ENCODE measurements at places on chromosomes 4 and X.

DNA sequence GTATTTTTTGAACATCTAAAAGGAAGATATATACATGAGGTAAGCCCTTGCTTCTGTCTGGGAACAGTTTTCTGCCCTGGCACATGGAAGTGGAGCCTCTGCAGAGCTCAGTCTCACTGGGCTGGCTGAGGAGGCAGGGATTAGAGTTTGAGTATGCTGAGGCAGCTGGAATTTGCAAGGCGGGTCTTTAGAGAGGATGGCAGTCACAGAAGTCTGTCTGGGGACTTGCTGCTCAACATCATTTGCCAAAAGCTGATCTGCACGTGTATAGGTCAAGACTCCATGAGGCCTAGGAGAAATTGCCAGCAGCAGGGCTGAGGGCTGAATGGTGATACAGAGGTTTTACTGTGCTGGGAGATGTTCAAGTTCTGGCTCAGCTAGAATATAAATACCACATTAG is 163.6 kb upstream of the ANK2 start:
- no peak for DNase-seq

DNA sequence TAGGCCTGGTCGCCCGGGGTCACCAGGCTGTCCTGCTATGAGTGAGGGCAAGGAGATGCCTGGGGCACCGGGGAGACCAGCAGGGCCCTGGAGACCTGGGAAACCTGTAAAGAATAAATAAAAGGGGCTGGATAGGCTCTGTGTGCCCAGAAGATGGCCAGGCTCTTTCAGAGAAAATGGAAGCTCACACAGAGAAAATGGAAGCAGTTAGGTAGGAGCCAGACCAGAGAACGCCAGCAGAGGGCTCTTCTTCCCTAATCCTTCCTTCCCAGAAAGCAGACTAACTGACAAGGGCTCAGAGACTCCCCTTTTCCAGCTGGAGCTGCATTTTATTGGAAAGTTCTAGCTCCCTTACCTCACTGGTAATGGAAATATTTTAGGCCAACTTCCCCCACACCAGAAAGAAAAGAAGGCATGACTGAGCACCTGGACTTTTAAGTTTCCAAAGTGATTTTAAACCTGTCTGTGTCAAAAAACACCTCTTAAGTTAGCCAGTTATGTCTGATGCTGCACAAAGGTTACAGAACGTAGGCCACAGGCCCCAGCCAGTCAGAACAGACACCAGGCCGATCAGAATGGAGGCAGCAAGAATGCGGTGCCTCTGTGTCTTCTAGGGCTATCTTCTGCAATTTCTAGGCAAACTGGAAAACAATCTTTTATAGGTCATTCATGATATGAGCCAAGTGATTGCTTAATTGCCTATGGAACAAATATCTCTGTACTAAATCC is 74.0 kb downstream of the ATG4A start:
- no peak for DNase-seq

DNA sequence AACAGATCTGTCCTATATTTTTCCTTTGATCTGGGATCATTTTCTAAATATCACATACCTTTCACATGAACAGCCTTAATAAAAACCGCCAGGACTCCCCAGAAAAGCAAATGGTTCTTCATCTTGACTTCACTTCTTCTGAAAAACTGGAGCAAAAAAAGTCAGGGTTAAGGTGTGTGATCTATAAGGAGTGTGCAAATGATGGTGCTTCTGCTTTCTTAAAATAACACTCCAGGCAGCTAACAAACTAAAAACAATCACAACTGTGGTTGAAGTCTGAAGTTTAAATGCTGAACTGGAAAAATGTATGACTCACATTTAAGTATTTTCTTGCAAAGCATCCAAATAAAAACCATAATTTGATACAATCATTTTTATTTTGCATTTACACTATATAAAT is at the start of gene JCHAIN:
TSS of gene JCHAIN (minus strand) at position 140 of the 400 bp plus-strand sequence. CDS start at position 122, 18 bp downstream.
- DNase-seq = no peak

- DNase-seq = no peak
Observed at GRCh38 chrX:47502316-47503125, 19.5 kb upstream of the ZNF41 start.

- no peak for DNase-seq
Observed at GRCh38 chr4:158250321-158250720, 40.0 kb downstream of the TMEM144 start.

- DNase-seq = no peak
Observed at GRCh38 chrX:93454509-93454908, 218.9 kb downstream of the NAP1L3 start.

DNA sequence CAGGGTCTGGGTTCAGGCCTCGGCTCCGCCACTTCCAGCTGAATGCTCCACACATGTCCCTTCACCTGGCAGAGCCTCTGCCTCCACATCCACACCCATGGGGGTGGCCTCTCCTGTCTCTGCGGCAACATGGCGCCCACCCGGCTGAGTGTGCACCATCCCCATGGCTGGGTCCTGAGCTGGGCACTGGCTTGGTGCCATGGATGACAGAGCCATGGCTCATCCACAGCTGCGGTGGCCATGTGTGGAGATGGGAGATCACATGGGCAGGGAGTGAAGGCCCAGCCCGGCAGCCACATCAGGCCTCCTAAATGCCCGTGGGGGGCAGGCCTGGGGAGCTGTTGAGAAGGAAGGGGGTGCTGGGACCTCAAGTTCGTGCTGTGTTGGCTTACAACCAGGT is 213.7 kb downstream of the AFAP1 start:
- DNase-seq = no peak

- no peak for DNase-seq
Observed at GRCh38 chr4:1721666-1722550, 587 bp downstream of the TACC3 start.

- DNase-seq = no peak
Observed at GRCh38 chrX:136453771-136454170, 34.0 kb upstream of the BRS3 start.

- no peak for DNase-seq
Observed at GRCh38 chr4:6692806-6693205, 872 bp upstream of the S100P start.

DNA sequence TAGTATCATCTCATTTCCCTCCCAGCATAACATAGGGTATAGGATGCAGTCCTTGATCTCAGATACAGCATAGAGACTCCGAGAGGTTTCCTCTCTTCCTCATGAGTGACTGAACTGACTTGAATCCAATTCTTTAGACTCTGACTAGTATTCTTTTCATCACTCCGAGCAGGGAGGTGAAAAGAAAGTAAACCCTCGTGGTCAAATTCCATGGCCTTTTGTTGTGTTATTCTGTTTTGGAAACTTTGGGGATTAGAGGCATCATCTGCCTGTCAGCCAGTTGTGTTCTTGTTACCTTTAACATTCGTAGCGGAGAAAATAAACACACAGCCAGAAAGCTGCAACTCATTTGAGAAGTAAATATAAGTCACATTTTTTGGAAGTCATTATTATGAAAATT is 206.6 kb downstream of the ARHGAP10 start:
- DNase-seq = no peak

DNA sequence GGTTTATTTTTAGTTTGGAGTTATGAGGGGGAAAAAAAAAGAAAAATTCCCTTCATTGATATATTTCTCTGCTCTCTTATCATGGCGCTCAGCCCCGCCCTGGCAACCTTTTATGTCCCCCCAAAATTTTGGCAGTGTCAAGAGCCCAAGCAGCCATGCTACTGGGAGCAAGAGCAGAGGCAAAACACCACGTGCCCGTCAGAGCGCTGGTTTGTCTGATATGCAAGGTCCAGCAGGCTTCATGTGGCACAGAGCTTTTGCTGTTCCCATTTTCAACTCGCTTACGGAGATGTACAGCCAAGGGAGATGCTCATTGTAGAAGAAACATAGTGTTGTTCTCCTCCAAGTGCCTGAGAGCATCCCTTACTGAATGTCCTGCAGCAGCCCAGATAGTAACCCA is 27.3 kb downstream of the SLITRK2 start:
- no peak for DNase-seq

DNA sequence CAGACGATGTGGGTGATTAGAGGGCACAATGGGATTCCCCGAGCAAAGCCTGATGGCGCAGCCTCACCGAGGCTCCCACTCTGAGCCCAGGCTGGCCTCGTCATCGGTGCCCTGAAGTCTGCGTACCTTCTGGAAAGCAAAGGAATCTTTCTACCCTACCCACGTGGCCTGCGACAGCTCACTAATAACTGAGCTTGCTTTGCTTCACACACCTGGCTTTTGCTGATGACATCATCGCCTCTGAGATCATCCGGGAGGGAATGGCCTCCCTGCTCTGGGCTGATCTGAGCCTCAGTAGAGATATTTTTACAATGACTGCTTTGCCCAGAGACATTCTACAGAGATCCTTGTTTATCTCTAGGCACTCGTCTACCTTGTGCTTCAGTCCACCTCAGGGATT is 45.4 kb upstream of the PDLIM3 start:
- no peak for DNase-seq

DNA sequence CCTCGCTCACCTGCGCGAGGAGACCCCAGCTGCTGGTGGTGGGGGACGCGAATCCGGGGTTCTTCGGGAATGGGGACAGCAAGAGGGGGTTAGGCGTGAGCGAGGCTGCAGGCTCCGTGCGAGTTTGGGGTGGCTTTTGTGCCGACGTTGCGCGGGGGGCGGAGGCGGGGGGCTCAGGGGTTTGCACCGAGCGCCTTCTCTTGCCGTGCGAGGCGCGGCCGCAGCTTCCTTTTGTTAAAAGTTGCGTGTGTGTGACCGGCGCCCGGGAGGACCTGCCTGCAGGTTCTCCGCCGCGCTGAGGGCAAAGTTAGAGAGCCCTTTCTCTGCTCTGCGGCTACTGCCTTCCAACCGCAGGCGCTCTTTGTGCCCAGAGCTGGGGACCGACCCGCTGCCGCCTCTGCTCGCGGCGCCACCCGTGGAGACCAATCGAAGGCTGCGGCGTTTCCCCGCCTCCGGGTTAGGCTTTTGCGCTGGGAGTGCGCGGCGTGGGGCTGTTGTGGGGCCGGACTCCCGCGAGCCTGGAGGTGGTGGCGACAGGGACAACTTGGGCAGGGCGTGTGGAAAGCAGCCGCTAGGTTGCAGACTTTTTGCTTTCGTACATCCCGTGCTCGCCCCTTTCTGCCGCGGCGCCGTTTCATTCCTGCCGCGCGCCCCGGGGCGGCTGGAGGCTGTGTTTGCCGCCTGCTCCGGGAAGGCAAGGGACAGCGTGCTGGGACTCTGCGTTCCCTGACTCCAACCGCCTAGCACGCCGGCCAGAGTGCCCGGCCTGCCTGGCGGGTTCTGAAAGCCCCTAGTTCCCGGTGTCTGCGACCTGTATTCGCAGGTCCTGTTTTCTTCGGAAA is 716 bp downstream of the KIT start:
- DNase-seq = no peak

DNA sequence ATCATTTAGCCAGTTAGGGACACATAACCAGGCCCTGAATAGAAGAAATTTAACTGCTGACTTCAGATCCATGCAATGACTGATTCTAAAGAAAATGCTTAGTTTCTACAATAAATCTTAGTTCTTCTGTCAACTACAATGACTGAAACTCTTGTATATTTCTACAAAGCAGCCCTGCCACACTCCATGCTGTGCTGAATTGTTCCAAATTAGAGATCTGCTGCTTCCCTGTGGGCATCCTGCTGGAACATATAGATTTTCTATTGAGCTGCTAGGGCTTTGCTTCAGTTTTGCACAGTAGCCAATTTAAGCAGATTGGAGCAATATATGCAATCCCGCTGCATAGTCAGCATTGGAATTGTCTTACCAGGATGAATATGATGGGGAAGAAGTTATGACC is 312.8 kb upstream of the SMIM31 start:
- no peak for DNase-seq

- no peak for DNase-seq
Observed at GRCh38 chrX:30824275-30824674, 64.8 kb downstream of the TAB3 start.

DNA sequence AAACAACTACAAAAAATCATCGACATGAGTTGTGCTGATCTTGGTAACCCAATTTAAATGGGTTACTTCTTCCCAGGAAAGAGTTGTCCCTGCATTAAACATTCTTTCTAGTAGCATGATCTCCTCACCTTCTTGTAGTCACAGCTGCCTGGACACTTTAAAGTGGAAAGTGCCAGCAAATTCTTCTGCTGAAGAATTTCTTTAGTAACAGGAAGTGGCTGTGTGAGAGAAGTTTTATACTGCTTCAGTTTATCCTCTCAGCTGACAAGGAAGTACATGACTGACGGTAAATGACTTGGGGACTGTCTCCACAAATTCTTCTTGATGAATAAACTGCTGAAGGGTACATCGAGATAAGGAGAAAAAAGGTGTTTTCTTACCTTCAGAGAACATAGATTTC is 18.2 kb upstream of the TNIP3 start:
- DNase-seq = no peak

DNA sequence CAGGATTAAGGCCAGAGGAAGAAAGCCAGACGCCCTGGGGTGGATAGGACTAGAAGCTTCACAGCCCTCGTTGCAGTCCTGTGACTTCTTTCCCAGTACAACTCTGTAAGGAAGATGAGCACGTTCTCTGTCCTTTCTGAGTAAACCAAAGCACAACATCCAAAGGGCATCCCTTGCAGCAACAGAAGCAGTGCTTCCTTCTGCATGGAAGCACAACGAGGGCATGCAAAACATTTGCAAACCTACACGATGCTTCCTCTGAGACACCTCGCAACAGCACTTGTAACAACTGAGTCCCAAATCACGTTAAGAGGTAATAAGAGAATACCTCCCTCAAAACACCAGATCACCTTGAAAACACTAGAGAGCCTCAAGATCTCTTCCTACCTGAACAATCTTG is 335.7 kb upstream of the RASGEF1B start:
- no peak for DNase-seq

DNA sequence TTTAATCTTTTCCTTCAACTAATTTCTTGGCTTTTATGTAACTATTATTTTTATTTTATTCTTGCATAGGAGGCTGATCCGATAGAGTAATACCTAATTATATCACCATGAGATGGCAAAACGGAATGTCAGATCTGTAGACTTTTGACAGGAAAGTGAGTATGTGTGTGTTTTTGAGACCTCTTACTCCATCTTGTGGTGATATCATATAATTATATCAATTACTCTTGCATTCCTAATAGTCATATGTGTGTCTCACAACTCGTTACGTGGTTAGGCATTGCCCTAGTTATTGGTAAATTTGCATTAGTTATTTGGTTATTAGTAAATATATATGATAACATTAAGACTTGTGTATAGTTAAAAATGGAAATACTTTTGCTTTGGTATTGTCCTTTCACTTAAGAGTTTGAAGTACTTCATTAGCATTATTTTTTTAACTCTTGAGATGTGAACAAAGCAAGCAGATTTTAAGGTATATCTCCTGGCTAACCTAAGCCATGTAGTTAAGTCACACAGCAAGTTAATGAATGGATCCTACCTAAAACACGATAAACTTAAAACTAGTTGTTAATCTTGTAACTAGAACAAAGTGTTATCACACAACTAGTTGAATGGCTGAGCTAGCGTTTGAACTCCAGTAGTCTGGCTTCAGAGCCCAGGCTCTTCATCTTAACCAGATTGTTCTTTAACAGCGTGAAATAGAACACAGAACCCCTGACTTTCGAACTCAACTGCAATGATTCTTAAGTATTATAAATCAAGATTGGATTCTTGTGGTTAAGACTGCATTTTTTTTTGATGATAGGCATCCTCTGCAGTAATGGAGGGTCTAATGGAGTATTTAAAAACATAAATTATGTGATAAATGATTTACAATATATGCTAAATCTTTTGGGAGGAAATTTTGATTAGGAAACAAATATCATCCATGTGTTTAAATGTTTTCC is 67.1 kb downstream of the PGRMC2 start:
- no peak for DNase-seq

- no peak for DNase-seq
Observed at GRCh38 chr4:8165374-8165896, 6.8 kb upstream of the ABLIM2 start.

All from right renal pelvis (tissue), 4 donors.